Eye (tissue), 1 donor: ENCODE measurements at places on chromosomes 7 and 10.

DNA sequence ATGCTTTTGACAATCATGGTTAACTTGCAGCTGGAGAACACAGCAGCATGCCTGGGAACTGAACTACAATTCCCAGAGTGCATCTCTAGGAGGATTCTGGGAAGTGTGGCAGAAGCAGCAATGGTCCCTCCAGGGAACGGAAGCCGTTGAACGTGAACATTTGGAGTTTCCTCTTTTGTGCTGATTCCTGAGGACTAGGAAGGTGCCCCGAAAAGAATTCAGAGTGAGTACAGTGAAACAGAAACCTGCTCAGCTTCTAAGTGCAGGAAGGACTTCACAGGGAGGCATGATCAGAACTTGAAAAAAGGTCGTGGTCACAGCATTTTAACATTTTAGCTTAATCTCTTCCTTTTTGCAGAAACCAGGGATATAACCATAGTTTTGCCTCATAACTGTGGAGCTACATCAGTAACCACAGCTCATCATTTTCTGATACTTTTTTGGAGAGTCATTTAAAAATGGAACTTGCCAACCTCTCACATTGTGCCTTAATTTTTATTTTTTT, at the start of gene NUDT13:
Gene NUDT13 (plus strand): TSS at position 111 of the 505 bp plus-strand sequence. CDS start 3,911 bp downstream, outside the sequence.
- DNase-seq, result peak; percentile 92

DNA sequence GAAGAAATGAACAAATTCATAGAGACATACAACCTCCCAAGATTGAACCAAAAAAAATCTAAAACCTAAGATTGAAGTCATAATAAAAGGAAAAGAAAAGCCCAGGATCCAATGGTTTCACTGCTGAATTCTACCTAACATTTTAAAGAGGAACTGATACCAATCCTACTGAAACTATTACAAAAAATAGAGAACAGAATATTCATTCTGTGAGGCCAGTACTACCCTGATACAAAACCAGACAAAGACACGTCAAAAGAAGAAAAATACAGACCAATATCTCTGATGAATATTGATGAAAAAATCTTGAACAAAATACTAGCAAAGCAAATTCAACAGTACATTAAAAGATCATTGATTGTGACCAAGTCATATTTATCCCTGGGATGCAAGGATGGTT, 128.5 kb upstream of the STEAP1 start:
- no peak for DNase-seq

DNA sequence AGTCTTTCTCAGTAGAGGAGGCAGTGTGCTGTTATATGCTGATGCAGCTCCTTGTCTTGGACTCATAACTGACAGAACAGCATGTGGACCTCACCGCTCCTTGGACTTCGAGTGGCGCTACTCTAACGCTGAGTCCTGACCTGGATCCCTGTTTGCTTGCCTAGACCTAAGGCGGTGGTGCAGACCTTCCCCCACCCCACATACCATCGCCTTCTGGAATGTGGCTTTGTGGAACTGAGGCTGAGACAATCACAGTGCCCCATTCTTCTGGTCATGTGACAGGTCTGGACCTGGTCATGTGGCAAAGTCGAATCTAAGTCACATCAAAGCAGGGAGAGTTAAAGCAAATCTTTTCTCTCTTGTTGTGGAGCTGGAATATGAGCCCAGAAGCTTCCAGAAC, 190.7 kb upstream of the MKI67 start:
- DNase-seq, result no peak

DNA sequence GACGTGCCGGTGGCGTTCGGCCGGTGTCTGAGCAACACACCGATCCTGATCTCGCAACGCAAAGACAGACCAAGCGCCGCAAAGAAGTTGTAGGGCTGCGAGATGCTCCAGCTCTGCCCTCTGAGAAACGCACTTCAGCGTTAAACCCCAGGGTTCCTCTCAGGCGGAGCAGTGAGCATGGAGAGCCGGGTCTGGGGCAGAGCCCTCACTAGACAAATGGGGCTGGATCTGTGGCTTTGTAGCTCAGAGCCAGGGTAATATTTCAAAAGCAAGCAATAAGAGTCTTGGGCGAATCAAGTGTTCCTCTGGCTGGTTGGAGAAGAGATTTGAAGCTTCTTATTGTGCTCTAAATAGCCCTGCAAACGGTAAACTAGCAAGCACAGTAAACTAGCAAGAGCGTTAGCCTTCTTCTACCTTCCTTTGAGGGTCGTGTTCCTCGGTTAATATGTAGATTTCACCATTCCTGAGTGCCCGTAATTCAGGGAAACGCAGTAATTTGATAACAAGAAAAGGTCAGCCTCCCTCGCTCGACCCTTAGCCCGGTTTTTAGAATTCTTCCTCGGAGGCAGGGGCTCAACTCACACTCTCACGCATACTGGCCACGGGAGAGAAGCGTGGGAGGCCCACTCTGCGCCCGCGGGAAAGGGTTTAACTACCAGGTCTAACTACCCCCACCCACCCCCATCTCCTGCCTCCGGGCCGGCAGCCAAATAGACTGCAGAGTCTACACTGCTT, 6.7 kb downstream of the SKAP2 start:
- DNase-seq, result peak; percentile 63

GRCh38 chr7:73799282-73800141, 29.4 kb upstream of the CLDN3 start:
- no peak for DNase-seq

DNA sequence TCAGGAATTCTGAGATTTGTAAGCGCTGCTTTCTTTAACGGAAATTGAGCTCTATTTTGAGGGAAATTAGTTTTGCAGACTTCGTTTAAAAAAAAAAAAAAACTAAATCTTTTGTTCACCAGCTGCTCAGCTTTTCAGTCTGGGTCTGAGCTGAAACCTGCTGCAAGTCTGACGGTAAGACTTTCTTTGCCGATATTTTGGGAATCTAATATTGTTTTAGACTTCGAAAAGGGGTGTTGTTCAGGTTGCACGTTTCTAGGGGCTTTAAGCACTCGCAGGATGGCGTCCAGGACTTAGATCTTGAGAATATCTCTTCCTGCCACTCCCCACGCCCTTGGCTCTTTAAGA, 1.8 kb upstream of the MEOX2 start:
- peak; percentile 48 for DNase-seq

DNA sequence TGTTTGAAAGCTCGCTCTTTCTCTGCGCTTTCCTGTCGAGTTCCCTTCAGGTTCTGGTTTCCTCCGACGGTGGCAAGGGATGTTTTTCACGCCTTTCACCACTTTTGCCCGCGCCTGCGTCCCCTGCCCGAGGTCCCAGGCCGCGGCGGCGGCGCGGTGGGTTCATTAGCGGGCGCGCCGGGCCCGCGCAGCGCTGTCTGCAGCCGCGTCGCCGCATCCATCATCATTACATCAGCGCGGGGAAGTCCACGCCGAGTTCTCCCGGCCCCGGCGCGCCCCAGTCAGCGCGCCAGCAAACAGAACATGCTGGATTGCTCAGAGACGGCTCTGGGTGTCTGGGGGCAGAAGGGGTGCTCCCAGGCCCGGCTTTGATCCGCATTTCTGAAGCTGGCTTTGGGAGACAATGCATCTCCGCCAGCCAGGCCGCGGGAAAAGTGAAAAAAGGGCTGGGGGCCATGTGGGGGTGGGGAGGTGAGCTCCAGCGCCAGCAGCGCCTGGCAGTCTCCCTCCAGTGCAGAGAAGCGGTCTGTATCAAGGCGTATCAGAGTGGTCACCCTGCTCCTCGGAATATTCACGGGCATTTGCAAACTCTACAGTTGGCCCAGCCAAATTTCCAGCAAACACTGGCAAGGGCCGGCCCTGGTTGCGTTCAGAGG, 8.9 kb downstream of the GLI3 start:
- peak; percentile 82 for DNase-seq
